ENCODE measurements at places on chromosomes 12 and 14.

GRCh38 chr12:5388581-5389535 is 43.0 kb upstream of the NTF3 start:
- DNase-seq = no peak

- DNase-seq = no peak
Measured at GRCh38 chr12:57323416-57323815, 72.4 kb upstream of the STAC3 start.

DNA sequence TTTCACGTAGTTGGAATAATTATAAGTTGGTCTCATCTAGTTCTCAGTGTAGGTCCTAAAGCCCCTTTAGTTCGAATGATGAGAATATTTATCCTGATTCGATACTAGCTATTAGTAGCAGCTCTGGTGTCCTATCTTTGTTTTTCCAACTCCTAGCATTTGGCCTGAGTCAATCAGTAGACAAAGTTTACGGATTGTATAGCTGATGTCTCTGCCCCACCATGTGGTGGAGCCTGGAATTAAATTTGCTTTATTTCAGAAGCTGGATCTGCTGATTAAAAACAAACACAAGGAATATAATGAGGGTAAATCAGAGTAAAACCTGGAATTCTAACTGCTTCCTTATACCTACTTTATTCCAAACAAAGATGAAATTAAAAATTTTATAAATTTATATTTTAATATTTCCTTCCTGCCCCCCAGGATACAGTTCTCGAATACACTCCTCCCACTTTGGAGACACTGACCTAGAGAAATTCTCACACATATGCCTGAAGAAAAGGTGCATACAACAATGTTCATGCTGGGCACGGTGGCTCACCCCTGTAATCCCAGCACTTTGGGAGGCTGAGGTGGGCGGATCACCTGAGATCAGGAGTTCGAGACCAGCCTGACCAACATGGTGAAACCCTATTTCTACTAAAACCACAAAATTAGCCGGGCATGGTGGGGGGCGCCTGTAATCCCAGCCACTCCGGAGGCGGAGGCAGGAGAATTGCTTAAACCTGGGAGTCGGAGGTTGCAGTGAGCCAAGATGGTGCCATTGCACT is 7.6 kb upstream of the BRMS1L start:
- DNase-seq = peak; percentile 41

GRCh38 chr12:87814625-87815024 is 214.6 kb downstream of the C12orf50 start:
- no peak for DNase-seq

DNA sequence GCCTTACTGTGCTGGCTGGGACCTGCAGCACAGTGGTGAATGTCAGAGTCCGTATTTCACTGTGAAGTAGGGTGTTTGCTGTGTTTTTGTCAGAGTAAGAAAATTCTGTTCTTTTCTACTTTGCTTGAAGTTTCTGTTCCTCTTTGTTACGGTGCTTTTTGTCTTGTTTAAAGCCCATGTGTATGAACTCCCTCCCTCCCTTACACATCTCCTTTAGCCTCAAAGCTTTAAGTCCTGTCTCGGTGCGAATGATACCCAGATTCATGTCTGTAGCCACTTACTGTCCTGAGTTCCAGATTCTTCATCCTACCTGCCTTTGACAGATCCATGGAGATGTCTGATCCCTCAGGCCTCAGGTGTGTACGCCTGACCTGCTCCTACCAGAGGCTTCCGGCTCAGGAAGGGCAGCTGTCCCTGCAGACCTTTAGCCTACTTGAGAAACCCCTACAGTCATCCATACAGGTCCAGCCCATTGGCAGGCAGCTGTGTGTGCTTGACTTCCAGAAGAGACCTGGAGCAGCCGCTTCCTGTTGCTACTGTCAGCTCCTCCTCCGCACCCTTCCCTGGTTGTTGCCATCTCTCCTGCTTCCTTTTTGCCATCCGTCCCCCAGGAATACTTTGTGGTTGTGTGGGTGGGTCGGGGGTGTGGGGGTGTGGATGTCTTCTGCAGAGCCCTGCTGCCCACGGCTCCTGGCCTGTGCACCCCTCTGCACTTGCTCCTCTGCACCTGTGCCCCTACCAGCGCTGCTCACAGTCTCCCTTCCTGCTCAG is 72.9 kb downstream of the DDX51 start:
- no peak for DNase-seq

GRCh38 chr12:21725731-21726130 is 48.8 kb downstream of the KCNJ8 start:
- no peak for DNase-seq

DNA sequence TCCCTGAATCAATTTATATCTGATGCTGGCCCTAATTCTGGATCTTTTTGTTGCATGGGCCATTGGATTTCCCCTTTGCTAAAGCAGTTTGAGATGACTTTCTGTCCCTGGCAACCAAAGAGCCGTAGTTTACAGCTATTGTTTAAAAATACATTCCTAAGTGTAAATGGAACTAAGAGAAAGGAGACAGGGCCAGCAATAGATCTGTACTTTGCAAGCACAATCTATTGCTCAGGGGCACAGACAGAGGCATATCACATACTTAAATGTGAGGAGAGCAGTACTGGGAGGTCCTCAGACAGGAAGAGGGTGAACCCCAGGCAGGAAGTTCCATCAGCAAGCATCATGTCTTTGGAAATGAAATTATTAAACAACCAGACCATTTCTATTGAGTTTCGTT is 126.6 kb downstream of the ZFP36L1 start:
- DNase-seq = no peak

GRCh38 chr14:100134586-100134985 is 24.9 kb downstream of the DEGS2 start:
- DNase-seq = no peak

DNA sequence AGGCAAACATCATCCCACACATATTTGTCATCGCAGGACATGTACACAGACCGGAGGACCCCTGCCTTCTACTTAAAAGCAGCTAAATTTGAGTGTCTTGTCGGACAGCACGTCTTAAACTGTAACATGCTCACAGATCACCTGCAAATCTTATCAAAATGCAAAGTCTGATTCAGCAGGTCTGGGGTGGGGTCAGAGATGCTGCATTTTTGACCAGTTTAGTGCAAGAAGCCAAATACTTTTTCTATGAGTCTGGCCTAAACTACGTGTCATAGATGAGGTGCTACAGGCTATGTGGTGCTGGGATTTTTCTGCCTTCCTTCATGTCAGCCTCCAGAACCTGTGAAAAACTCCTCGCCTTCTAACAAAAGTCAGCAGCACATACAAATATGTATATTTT is 178.8 kb upstream of the LHX5 start:
- no peak for DNase-seq

DNA sequence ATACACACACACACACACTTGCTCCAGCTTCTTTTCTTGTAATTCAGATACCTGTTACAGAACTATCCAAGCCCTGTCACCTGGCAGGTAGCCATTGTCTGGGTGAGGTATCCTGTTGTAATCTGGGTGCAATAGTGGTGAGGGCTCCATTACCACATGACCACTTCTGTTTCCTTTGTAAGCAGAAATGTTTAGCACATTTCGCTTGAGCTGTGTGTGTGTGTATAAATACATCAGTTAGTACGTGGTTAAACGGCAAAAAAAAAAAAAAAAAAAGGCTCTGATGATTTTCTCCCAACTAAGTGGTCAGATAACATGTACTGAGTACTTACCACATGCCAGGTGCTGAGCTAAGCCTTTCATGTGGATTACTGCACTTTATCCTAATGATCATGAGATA is 129.3 kb upstream of the SSTR1 start:
- DNase-seq = peak; percentile 1

GRCh38 chr12:50825372-50825838 is 17.3 kb upstream of the TMPRSS12 start:
- no peak for DNase-seq

- peak; percentile 23 for DNase-seq
Measured at GRCh38 chr14:57869617-57870016, 3.7 kb upstream of the SLC35F4 start.

- DNase-seq = no peak
Measured at GRCh38 chr14:19823178-19823577, 19.6 kb downstream of the OR4N2 start.

- DNase-seq = no peak
Measured at GRCh38 chr12:623172-623864, 39.9 kb downstream of the NINJ2 start.

DNA sequence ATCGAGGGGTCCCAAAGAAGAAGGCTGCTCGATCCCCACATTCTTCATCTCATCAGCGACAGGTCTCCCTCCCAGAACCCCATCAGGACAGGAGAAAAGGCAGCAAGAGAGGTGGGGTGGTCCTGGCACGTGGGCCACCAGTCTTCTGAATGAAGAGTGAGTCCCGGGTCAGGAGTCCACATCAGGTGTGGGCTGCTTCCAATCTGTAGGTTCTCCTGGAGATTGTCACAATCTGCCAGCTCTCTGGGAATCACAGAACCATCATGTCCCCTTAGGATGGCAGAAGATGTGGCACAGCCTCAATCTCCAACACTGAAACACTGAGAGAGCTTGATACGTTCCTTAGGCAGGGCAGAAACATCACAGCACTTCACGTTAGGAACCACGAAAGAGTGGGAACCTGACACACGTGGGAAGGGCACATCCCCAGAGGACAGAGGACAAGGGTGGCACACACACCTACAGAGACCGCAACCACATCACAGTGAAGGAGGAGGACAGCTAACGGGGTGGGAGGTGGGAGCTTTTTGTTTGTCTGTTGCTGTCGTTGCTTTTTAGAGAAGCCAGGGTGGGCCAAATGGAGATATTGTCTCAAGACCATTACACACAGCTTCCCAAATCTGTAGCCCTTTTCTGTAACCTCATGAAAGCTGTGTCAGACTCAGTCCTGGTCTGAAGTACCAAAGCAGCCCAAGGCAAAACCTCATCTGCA is 284.5 kb downstream of the DPF3 start:
- no peak for DNase-seq

GRCh38 chr12:19121449-19122018 is 8.0 kb upstream of the PLEKHA5 start:
- no peak for DNase-seq

- no peak for DNase-seq
Measured at GRCh38 chr12:11762723-11763326, 113.4 kb downstream of the ETV6 start.

- no peak for DNase-seq
Measured at GRCh38 chr12:14893506-14894250, 8.0 kb upstream of the MGP start.

- no peak for DNase-seq
Measured at GRCh38 chr12:110756611-110757010, 13.9 kb upstream of the PPP1CC start.

DNA sequence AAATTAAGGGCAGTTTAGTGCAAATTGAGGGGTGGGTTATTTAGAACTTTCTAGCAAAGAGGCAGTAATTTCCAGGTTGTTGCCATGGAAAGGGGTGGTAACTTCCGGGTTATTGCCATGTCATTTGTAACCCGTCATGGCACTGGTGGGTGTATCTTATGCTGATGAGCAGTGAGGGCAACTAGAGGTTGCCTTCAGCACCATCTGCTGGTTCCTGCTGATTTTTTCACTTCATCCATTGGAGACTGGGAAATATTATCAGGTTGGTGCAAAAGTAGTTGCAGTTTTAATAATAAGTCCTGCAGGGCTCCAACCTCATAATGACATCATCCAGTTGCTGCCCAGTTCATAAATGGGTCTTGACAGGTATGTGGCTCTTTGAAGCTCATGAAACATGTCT is 24.4 kb upstream of the SERPINA4 start:
- DNase-seq = no peak

GRCh38 chr12:47578836-47579235 is 127.0 kb downstream of the RPAP3 start:
- no peak for DNase-seq

DNA sequence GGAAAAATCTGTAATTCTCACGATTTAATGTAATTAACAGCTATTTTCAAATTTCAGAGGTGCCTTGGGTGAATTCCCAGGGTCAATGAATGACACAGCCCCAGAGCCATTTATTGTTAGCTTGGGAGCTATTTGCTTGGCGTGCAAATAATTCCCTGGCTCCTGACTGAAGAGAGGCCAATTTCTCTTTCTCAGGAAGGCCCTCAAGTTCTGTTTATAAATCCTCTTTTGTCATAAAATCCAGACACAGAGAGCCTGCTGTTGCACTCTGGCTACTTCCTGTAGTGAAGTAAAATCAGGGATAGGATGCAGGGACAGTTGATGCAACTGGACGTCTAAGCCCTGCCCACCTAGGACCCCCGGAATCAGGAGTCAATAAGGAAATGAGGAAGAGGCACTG is 154.3 kb downstream of the TMX1 start:
- no peak for DNase-seq

DNA sequence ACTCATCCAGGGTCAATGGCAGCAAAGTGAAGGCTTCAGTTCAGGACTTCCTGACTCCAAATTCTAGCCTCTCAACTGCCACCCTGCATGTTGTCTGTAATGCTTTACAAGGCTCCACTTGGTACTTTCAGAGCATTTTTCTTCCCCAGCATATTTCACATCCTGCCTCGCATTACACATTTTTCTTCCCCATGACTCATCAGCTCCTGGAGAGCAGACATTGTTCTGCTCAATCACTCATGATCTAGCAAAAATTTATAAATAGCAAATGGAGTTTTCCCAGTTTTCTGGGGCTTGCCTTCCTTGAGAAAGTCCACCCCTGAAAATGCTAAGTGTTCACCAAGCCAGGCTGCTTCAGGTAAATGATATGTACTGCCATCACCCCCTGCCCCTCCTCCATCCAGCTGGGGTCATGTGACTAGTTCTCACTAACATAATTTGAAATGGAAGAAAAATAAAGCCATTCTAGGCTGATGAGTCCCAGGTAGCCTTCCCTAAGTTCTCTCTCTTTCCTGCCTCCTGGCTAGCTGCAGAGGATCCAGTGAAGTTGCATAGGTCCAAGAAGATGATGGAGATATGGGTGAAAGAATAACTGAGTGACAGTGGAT is 69.4 kb downstream of the ARMH4 start:
- DNase-seq = no peak

- no peak for DNase-seq
Measured at GRCh38 chr12:115922952-115923564, 354.4 kb downstream of the MED13L start.

GRCh38 chr12:12975322-12976077 is 23.5 kb upstream of the GPRC5D start:
- DNase-seq = no peak

DNA sequence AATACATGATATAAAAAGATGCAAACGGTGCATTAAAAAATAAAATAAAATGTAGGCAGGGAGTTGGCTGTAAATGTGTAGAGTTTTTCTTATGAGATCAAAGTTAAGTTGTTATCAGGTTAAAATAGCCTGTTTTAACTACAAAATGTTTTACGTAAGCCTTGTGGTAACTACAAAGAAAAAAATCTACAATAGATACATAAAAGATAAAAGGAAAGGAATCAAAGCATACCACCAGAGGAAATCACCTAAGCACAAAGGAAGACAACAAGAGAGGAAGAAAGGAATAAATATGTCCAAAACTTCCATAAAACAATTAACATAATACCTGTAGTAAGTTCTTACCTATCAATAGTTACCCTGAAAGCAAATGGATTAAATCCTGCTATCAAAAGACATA is 12.2 kb downstream of the NELL2 start:
- no peak for DNase-seq

DNA sequence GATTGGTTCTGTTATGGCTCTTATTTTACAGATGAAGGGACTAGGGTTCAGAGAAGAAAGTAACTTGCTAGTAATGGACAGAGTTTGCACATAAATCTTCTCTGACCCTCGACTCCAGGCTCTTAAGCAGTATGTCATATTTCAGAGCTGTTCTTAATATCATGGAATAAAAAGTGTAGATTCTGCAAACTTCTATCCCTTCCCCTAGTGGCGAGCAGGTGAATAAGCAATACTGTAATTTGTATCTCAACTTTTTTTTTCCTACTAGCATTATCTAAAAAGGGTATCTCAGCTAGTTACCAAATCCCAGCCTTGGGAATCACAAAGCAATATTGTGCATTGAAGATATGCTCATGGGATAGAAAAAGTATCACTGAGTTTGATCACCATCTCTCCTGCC is 83.2 kb downstream of the ANO4 start:
- no peak for DNase-seq
